Activated T-helper 2 cell treated with anti-CD3 and anti-CD28 coated beads, Interferon-gamma antibody, Interleukin-2, Interleukin-4, amounts not matched to agents 10 μg/mL and 5 μg/mL and 100 μg/mL, durations not matched to agents 14 hours and 24 hours and 36 hours (primary cell): ENCODE measurements at places on chromosomes 5 and 9. TPM values are rescaled to one million over a fixed set of nuclear protein-coding genes. Genes with fewer than 3 reads are reported as not detected.

DNA sequence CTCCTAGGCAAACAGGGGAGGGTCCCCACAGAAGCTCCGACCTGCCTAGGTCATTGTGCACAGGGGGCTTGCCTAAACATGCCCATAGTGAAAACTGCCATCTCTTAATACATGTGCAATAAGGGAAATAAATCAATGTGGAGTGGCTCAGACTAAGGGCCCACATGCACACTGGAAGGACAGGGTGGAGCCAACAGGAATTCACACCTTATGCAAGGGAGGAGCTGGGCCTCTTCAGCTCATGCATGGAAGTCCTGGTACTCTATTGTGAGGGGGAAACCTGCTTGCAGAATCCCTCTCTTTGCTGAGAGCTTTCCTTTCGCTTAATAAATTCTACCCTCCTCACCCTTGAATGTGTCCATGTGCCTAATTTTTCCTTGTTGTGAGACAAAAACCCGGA lies 815.8 kb downstream of the EFNA5 start:
- H3K27me3 ChIP-seq = no peaks in the 10 kb centered on the region
- H3K27ac ChIP-seq = no peak overlapping the region
- H3K4me1 ChIP-seq = no peaks in the 10 kb centered on the region
- no peak overlapping the region for H3K4me3 ChIP-seq
- DNase-seq = no peak

GRCh38 chr9:101449071-101449721 lies 13.6 kb upstream of the ALDOB start:
- peaks cover 47% of the 10 kb centered on the region for H3K27me3 ChIP-seq
- no peaks in the 10 kb centered on the region for H3K36me3 ChIP-seq
- H3K4me3 ChIP-seq = peak overlapping the region; percentile 26

DNA sequence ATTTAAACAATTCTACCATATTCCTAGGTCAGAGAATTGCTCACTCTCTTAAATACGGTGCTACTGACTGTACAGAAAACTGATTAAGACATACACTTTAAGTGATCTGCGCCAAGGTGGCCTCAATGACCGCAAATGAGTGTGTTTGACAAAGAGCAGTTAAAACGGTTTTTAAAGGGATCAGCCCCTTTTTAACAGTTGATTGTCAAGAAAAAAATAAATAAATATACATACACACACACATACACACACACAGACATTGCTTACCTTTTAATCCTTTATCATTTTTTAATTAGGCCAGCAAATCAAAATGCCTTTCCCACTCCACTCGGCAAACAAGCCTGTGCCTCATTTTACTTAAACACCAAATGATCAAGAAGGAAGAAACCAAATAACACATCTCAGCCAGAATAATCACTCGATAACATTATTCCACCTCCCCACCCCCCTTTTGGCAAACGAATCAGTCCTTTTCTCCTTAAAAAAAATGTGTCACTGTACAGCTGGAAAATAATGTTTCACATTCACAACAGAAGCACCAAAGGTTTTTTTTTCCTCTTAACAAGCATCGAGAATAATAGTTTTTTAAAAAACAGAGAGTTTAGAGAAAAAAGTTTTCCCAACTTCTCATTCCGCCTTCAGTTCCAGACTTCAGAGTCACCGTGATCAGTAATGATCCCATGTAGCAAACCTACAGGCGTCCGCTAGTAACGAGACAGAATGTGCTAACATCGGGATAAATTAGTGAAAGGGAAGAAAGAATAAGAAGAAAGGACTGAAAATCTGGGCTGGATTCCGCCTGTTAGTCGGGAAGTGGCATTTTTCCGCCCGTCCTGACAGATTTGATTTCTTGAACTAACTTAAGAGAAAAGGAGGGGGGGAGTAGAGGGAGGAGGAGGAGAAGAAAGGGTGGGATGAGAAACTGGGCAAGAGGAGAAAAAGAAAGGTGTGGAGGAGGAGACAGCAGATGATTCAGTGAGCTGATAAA lies at the start of gene ZNF608:
Gene ZNF608, minus strand, starts transcription at position 712 of the 988 bp plus-strand sequence. CDS start 1,650 bp downstream, outside the sequence.
- no peak within 1 kb of the TSS for H3K4me3 ChIP-seq
- H3K4me1 ChIP-seq = peaks cover 2% of the 10 kb centered on the region
- H3K27ac ChIP-seq = no peak within 1 kb of the TSS
- H3K36me3 ChIP-seq = no peaks in the 10 kb centered on the region

DNA sequence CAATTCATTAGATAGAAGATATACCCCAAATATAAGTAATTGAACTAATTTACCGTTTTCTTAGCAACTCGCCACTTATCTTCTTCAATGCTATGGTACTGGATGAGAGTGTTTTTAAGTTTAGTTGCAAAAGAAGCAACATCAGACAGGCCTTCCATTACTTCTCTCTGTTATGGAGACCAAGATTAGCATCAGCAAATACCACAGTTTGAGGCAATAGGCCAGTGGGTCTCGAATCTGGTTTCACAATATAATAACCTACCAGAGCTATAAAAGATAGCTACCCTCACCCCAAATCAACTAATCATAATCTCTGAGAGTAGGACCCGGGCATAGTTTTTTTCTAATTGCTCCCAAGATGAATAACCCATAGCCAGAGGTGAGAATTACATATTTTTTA lies 5.1 kb downstream of the STARD4 start:
- peak overlapping the region; percentile 61 for H3K4me3 ChIP-seq
- no peaks in the 10 kb centered on the region for H3K27me3 ChIP-seq
- no peak for DNase-seq
- peaks cover 77% of the 10 kb centered on the region for H3K36me3 ChIP-seq

The PCDHB10 gene
- total RNA-seq = not detected in 2 replicates

The LMBRD2 gene
- 9.3 and 11.6 TPM in 2 replicates for total RNA-seq

The LCN6 gene
- total RNA-seq = not detected in 2 replicates
